Hepatocyte (in vitro differentiated cells): ENCODE measurements at places on chromosomes 12 and 14. TPM values are rescaled to one million over a fixed set of nuclear protein-coding genes. Genes with fewer than 3 reads are reported as not detected.

DNA sequence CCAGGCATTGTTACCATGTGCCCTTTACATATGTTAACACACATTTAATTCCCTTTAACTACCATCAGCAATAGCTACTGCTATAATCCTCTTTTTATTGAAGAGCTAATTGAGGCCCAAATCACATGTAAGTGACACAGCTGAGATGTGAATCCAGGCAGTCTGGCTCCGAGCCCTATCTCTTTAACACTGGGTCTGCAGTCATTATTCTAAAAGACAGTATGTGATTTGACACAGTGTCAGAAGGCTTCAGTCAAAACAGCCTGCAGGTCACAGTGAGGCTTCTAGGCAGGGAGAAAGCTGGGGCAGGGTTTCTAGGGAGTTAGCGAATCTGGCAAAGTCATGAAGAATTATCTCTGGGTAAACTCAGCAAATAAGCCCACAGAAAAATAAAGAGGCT lies 148.2 kb downstream of the KIF21A start:
- H3K27me3 ChIP-seq: no peaks in the 10 kb centered on the region
- no peaks in the 10 kb centered on the region for H3K36me3 ChIP-seq
- H3K4me3 ChIP-seq: no peak overlapping the region
- no peaks in the 10 kb centered on the region for H3K4me1 ChIP-seq
- H3K27ac ChIP-seq: no peak overlapping the region
- DNase-seq: no peak

DNA sequence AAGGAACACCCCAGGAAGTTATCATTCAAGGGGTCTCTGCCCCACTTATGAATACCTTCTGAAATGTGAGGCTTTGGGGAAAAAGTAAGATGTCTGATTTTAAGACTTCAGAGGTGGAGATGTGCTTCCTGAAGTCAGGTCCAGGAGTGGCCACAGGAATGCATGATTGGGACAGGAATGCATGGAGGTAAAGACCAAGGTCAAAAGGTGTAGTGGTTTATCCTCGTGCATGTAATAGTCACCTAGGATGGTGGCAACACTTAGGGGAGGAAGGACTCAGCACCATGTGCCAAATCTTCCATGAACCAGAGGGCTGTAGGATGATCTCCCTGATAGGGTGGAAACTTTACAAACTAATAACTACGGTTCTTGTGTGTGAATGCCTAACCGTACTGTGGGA lies 217.3 kb downstream of the C12orf75 start:
- H3K4me1 ChIP-seq: no peaks in the 10 kb centered on the region
- H3K27me3 ChIP-seq: no peaks in the 10 kb centered on the region
- H3K27ac ChIP-seq: no peak overlapping the region
- no peak overlapping the region for H3K4me3 ChIP-seq
- DNase-seq: no peak

- H3K27ac ChIP-seq: no peak overlapping the region
- DNase-seq: no peak
- no peaks in the 10 kb centered on the region for H3K4me1 ChIP-seq
- H3K27me3 ChIP-seq: no peaks in the 10 kb centered on the region
Observed at GRCh38 chr14:24943024-24943423, 106.9 kb downstream of the STXBP6 start.

DNA sequence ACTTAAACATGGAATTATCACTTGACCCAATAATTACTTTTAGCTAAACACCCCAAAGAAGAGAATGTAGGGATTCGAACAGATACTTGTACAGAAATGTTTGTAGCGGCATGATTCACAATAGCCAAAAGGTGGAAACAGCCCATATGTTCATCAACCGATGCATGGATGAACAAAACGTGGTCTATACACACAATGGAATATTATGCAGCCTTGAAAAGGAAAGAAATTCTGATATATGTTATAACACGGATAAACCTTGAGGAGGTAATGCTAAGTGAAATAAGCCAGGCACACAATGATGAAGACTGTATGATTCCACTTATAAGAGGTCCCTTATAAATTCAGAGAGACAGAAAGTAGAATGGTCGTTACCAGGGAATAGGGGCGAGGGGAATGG lies 659.4 kb downstream of the MED13L start:
- H3K4me1 ChIP-seq: no peaks in the 10 kb centered on the region
- no peak overlapping the region for H3K4me3 ChIP-seq
- no peaks in the 10 kb centered on the region for H3K36me3 ChIP-seq
- H3K27me3 ChIP-seq: no peaks in the 10 kb centered on the region

DNA sequence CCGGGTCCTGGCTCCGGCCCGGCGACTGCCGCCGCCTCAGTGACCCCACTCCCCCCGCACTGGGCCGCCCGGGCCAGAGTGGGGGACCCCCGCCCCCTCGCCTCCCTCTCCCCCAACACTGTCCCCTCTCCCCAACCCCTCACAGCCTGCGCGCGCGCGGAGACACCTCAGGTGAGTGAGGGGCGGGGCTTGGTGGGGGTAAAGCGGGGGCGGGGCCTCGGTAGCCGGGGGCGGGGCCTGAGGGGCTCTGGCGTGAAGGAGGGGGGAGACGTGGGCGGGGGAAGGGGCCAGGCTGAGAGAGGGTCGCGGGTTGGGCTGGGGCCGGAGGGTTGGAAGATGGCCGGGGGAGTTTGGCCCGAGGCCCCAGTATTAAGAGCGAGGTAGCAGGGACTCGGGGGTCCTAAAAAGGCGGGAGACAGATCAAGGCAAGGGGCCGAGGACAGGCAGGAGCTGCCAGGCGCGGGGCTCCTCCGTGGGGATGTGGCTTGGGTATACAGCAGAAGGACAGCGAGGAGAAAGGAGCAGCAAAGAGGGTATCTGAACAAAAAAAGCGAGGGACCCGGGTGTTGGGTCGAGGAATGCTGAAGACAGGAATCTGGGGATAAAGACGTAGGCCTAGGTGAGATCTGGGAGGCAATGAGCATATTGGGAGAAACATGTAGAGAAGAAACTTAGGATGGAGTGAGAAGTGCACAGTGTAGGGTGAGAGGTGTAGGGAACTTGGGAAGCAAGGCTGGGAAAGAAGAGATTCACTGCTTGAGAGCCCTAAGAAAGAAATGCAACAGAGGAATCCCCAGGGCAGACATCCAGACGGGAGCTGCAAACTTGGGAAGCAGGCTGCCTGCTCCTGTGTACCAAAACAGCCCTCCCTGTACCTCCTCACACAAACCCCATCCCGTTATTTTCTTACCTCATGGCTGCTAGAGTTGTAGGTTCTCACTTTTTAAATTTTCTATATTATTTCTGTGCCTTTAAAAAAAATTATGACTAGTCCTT lies 10.8 kb downstream of the SUOX start:
- H3K27me3 ChIP-seq: no peaks in the 10 kb centered on the region
- no peaks in the 10 kb centered on the region for H3K36me3 ChIP-seq
- peak overlapping the region; percentile 97 for H3K27ac ChIP-seq
- DNase-seq: peak; percentile 87
- peaks cover 22% of the 10 kb centered on the region for H3K4me1 ChIP-seq

- H3K36me3 ChIP-seq: no peaks in the 10 kb centered on the region
- DNase-seq: no peak
- no peak overlapping the region for H3K4me3 ChIP-seq
- no peak overlapping the region for H3K27ac ChIP-seq
Observed at GRCh38 chr12:52300796-52301691, 9.7 kb upstream of the KRT81 start.

Gene DCTN2
- total RNA-seq: 122 and 124 TPM in 2 replicates

Gene CLEC4D
- 0.10 TPM in 1 of 2 replicates, not detected in the other for total RNA-seq

Gene SIX4
- total RNA-seq: 6.7 and 7.0 TPM in 2 replicates

Gene TAPBPL
- 8.2 and 11.7 TPM in 2 replicates for total RNA-seq

Gene CLEC9A
- total RNA-seq: not detected in 2 replicates

Gene CACNA2D4
- 1.3 and 4.7 TPM in 2 replicates for total RNA-seq
